ENCODE measurements at places on chromosomes 13 and 19.

- DNase-seq = no peak
Measured at GRCh38 chr19:15294561-15294990, 37.8 kb downstream of the BRD4 start.

DNA sequence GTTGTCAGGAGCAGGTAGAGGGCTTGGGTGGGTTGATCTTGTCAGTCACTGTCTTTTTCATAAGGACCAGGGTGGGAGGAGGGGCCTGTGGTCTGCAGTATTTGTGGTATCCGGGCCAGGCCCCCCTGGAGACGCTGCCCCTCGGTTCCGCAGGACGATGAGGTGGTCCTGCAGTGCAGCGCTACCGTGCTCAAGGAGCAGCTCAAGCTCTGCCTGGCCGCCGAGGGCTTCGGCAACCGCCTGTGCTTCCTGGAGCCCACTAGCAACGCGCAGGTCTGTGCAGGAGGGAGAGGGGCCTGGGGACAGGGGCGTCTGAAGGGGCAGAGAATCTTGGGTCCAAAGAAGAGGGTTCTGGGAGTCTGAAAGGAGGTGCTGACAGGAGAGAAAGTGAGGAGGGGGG lies 7.1 kb downstream of the RYR1 start:
- DNase-seq = no peak

GRCh38 chr13:114002771-114003321 lies 29.0 kb upstream of the C13orf46 start:
- no peak for DNase-seq

DNA sequence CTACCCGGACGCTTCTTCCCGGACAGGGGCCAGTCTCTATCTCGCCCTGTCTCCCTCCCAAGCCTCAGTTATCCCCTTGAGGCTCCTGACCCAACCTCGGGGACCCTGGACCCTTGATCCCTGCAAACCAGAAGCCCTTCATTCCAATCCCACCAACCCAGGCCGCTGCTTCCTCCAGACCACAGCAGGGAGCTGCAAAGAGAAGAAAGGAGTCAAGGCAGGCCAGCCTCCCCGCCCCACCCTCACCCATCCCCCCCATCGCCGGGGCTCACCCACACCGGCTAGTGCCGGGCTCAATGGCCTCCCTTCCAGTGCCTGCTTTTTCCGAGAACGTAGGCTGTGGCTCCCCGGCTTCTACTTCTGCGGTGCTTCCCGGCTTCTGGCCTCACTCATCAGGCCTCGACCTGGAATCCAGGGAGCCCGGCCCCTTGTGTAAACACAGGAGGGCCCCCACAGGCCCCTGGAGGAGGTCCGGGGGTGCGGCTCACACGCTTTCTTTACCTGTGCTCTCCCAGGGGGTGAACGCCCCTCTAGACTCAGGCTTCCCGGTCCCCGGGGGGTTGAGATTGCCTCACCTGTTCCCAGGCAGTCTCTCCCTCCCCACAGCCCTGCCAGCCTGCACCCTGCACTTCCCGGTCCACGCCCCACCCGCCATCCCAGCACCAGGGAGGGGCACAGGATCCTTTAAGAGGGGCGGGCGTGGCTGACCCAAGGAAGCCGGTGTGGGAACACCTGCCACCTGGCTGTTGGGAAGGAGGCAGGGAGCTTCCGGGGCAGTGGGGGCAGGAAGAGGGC lies at the start of gene FAM83E:
Gene FAM83E (minus strand): TSS at position 641 of the 795 bp plus-strand sequence. CDS start 1,704 bp downstream, outside the sequence.
- no peak for DNase-seq

GRCh38 chr19:45508861-45509691 lies 1.8 kb downstream of the VASP start:
- DNase-seq = no peak

DNA sequence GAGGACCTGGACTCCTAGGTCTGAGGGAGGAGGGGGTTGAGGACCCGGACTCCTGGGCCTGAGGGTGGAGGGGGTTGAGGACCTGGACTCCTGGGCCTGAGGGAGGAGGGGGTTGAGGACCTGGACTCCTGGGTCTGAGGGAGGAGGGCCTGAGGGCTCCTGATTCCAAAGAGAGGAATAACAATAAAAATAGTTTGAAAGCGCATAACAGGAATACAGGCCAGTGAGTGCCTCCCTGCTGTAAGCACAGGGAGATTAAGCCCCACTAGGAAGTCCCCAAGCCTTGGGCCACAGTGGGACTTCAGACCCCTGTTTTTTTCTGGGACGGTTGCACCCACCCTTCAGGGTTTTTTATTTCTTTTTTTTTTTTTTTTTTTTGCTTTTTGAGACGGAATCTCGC lies 1.2 kb upstream of the SBK2 start:
- DNase-seq = no peak

DNA sequence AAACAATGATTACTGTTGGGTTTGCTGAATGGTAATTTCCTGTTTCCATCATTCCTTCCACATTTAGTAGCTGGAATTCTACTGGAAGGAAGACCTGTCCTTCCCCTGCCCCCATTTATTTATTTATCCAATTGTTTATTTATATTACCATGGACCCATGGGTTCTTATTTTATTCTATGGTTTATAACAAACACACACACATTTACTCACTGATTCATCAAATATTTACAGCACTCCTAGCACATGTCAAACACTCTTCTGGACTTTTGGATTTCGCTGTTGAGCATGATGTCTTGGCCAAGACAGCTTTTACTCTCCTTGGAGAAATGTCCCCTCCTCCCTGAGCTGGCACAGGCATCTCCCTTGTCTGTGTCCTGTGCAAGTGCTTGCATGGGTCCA lies 227.8 kb upstream of the MAB21L1 start:
- no peak for DNase-seq

DNA sequence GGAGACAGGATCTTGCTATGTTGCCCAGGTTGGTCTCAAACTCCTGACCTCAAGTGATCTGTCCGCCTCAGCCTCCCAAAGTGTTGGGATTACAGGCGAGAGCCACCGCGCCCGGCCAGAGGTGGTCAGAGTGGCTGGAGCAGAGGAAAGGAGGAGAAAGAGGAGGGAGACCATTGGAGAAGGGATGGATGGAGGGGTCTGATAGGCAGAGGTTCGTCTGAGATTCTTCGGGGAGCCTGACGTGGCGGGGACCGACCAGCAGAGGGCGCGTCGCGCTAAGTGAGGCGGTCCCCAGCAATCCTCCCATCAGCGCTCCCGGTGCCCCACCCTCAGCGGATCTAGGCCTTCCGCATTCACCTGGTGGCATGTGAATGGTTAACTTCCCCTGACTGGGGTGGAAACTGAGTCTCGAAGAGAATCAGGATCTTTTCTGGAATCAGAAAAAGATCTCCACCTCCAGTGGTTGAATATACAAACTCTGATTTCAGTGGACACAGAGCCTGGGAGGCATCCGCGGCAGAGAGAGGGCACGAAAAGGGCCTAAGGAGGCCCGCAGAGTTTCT lies 8.8 kb downstream of the GTPBP3 start:
- no peak for DNase-seq

GRCh38 chr19:45170146-45171106 lies 7.6 kb downstream of the TRAPPC6A start:
- DNase-seq = no peak

DNA sequence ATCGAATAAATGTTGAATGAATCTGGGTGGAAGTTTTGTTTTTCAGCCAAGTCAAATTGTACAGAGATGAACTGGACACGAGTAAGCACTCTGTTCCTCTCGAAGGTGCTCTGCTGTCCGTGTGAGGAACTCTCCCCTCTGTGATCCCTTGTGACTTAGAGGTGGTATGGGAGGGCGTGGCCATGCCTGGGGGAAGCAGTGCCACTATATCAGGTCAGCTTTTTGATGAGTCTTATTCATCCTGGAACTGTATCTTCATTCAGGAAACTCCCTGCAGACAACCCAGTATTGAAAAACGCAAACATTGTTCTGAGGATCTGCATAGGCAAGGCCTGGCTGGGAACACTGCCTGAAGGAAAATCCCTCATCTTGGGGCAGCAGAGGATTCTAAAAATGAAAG lies 45.7 kb upstream of the FLT1 start:
- no peak for DNase-seq

DNA sequence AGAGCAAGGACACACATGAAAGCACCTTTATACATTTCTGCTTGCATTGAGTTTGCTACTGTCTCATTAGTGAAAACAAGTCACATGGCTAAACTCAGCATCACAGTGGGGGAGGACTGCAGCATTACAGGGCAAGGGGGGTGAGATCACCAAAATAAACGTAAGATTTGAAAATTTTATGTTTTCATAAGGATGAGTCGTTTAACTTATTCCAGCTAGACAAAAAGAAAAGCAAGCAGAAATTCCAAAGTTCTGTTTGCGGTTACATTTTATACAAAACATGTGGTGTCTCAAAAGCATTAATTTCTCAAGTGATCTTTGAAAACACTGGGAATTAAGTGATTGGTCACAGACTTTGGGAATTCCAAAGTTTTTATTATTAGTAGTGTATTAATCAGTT lies 261.4 kb upstream of the RXFP2 start:
- no peak for DNase-seq

GRCh38 chr13:34124666-34125306 lies 306.8 kb downstream of the RFC3 start:
- DNase-seq = no peak

- DNase-seq = no peak
Measured at GRCh38 chr13:77476456-77476855, 59.0 kb upstream of the SCEL start.

DNA sequence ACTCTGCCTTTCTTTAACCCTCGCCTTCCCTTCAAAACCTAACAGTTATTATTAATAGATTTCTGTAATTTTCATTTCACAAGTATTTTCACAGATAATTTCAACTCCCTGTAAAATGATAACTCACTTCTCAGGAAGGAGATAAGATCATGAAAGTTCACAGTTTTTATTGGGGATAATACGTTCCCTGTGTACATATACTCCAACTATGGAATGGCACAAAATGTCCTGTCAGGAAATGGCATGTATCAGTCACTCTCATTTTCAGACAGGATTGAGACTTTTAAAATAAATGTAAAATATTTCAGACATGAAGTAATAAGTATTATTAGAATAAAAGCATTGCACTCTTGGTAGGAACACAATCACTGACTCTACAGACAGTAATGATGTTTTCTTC lies 932 bp upstream of the TRAPPC2B start:
- DNase-seq = no peak

DNA sequence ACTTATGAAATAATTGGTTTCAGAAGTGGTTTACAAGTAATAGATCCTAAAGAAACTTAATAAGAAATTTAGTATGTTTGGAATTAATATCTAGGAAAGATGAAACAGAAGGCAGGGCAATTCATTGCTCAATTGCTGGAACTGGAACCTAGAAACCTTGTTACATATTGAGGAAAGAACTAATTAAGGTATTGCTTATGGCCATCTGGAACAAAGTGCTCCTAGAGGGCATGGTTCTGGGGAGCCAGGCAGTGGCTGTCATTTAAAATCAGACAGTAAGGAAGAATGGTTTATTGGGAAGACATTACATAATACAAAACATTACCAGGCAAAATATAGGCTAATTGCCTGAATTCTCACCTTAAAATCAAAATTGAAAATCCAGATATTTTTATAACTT lies 224.1 kb downstream of the SLITRK6 start:
- DNase-seq = no peak

DNA sequence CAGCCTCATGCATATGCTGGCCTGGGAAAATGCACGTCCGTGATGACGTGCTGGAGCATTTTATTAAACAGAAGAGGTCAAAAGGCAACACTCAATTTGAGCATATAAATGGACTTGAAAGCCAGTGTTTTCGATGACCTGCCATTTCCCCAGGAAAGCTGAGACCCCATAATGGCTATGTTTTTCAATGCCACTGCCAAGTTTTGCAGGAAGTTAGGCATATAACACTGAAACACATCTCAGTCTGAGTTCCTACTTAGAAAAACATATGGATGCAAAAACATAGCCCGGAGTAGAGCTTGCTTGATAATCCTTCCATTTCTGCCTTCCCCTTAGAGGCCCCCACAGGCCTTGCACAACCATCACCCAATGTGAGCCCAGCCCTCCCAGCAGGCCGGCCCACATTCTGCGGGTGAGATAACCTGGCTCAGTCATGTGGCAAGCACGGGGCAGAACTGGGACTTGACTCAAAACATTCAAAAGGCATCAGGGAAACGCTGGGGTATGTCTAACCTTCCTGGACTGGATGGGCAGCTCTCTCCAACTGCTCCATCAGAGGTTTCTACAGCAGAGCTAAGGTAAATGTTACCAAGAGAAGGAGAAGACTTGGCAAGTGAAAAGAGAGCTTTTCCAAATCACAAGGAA lies 24.9 kb downstream of the EPS15L1 start:
- peak; percentile 77 for DNase-seq

DNA sequence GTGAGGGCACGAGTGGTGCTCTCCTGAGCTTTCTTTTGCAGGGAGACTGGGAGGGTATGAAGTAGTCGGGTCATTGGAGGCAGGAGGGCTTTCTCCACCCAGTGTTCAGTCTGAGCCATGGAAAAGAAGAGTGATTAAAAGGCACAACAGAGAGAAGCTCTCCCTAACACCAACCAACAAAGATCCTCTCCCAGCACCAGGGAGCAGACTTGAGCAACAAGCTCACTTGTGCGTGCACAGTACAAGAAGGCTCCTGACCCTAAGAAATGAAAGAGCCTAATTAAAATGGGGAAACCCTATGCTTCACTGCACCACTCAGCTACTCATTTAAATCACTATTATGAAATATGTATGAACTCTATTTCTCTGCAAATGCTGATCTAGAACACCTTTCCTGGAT lies 276.3 kb upstream of the SOX21 start:
- DNase-seq = no peak

- DNase-seq = peak; percentile 7
Measured at GRCh38 chr13:99228737-99229691, 28.4 kb downstream of the UBAC2 start.

DNA sequence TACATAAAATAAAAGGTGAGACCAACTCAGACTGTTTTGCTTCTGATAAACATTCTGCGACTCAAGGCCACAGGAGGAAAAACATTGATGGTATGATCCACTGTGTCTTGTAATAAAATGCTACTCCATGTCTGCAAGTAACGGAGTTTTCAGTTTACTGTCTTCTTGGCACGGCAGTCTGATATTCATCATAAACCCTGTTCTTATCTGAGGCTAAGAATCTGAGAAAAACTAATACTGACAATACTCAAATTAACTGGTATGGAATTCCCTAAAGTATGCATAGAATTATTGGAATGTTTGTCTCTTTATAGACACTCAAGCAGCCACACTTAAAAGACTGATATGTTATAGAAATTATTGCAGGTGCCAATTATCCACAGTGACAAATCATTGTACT lies 125.5 kb downstream of the TBC1D4 start:
- DNase-seq = no peak

- DNase-seq = peak; percentile 67
Measured at GRCh38 chr19:13163609-13164342, 13.6 kb downstream of the IER2 start.
